ENCODE measurements at places on chromosomes 1 and 21. TPM values are rescaled to one million over a fixed set of nuclear protein-coding genes. Genes with fewer than 3 reads are reported as not detected.

Gene ZNF648
- total RNA-seq: not detected

Gene KRTAP25-1
- not detected for total RNA-seq

Gene AUNIP
- 8.5 TPM for total RNA-seq

Gene EPHB2
- total RNA-seq: 32.6 TPM

Gene EYA3
- 4.3 TPM for total RNA-seq

Gene KLHDC7A
- total RNA-seq: 1.5 TPM

Gene TRIM58
- not detected for total RNA-seq

Gene STUM
- total RNA-seq: not detected

Gene IL20
- total RNA-seq: not detected

Gene LHX4
- total RNA-seq: 0.45 TPM

Gene PITHD1
- 29.7 TPM for total RNA-seq

Gene SAMD11
- 16.2 TPM for total RNA-seq

Gene WDR64
- not detected for total RNA-seq

Gene THEM5
- not detected for total RNA-seq

Gene SFT2D2
- total RNA-seq: 14.1 TPM

Gene SH2D5
- 16.5 TPM for total RNA-seq

Gene SPSB1
- 34.3 TPM for total RNA-seq

Gene NBPF4
- 0.15 TPM for total RNA-seq

Gene ZBTB21
- total RNA-seq: 5.4 TPM

Gene PRUNE1
- 14.8 TPM for total RNA-seq

Gene NBPF12
- total RNA-seq: 4.7 TPM
